ENCODE measurements at places on chromosomes 7 and 10. TPM values are rescaled to one million over a fixed set of nuclear protein-coding genes. Genes with fewer than 3 reads are reported as not detected.

The DRGX gene
- total RNA-seq = not detected

The EPO gene
- total RNA-seq = not detected

The AEBP1 gene
- 236 TPM for total RNA-seq

The RTKN2 gene
- total RNA-seq = 0.22 TPM

The NOLC1 gene
- total RNA-seq = 46.7 TPM

The TUBGCP2 gene
- total RNA-seq = 55.9 TPM

The PON1 gene
- total RNA-seq = not detected

The BLNK gene
- 13.1 TPM for total RNA-seq

The NKX1-2 gene
- not detected for total RNA-seq

The CTAGE8 gene
- 1.2 TPM for total RNA-seq

The CPA1 gene
- 4.1 TPM for total RNA-seq

The FGFR2 gene
- 10.8 TPM for total RNA-seq

The PARD3 gene
- total RNA-seq = 46.1 TPM

The UPK3BL1 gene
- 23.0 TPM for total RNA-seq

The ASIC3 gene
- total RNA-seq = 4.7 TPM

The STK31 gene
- 1.8 TPM for total RNA-seq

The RET gene
- 0.80 TPM for total RNA-seq
